ENCODE measurements at places on chromosomes 7 and 10.

DNA sequence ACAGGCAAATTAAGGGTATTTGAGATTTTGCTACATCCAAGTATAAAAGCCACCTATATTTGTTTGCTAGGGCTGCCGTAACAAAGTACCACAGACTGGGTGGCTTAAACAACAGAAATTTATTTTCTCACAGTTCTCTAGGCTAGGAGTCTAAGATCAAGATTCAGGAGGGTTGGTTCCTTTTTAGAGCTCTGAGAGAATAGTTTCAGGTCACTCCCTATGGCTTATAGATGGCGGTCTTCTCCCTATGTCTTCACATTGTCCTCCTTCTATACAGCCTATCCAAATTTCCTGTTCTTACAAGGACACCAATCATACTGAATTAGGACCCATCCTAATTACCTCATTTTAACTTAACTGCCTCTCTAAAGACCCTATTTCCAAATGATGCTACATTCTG is 11.2 kb downstream of the HYCC1 start:
- no peak for DNase-seq

GRCh38 chr10:113301342-113301984 is 251.4 kb upstream of the HABP2 start:
- no peak for DNase-seq

DNA sequence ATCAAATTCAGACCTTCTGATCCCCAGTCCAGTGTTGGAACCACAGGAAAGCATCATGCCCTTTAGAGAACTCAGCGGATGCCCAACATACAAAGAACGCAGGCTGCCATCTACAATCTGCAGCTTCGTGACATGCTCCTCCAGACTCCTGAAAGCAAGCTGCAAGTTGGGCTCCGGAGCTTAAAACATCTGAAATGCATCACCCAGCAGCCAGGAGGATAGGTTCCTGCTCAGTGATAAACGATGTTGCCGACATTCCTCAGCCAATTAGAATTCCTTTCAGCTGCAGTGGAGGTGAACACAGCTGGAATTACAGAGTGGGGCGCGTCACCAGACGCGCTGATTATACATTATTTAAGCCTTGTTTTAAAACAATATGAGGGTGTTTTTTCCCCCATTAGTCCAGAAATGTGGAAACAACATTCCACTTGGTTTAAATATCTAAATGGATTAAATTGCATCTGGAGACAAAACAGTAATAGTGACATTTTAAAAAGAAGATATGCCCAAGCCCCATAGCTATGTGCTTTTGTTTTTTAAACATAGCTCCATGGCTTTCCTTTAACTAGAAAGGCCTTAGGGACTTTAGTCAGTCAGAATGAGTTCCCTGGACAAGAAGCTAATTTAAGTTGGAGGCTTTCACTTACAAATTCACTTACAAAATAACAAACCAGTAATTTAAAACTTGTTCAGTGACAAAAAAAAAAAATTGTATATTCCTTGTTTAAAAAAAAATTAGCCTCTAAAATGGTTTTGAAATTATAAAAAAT is 6.3 kb downstream of the SMURF1 start:
- no peak for DNase-seq

DNA sequence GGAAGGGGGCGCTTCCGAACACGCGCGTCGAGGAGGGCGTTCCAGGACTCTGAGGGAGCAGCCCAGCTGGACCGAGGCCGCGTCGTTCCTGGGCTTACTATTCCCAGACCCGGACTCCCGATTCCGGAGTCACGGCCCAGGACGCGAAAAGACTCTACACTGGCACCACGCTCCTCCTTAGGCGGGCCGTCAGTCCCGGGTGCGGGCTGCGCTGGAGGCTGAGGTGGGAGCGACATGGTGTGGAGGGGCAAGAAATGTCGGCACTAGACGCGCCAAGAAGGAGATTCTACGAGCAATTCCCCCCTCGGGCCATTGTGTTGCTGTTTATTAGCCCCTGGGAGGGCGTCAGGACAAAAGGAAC is 584 bp upstream of the RUNDC3B start:
- no peak for DNase-seq

DNA sequence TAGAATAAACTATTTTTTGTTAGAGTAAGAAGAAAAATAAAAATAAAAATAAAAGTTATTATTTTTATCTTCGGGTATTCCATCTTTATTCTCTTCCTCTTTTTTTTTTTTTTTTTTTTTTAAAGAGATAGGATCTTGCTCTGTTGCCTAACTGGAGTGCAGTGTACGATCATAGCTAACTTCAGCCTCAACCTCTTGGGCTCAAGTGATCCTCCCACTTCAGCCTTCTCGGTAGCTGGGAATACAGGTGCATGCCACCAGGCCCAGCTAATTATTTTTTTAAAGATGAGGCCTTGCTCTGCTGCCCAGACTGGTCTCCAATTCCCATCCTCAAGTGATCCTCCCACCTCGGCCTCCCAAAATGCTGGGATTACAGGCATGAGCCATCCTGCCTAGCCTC is 15.4 kb downstream of the STAM start:
- DNase-seq: no peak

DNA sequence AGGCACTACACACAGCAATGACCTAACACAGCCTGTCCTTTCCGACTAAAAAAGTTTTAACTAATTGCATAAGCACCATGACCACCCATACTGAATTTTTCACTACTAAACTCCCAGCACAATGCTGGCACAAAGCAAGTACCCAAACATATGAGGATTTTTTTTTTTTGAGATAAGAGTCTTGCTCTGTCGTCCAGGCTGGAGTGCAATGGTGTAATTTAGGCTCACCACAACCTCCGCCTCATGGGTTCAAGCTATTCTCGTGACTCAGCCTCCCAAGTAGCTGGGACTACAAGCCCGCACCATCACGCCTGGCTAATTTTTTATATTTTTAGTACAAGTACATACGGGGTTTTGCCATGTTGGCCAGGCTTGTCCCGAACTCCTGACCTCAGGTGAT is 5.1 kb downstream of the UBE2H start:
- DNase-seq: no peak

GRCh38 chr10:131242007-131242406 is 69.5 kb downstream of the TCERG1L start:
- no peak for DNase-seq

DNA sequence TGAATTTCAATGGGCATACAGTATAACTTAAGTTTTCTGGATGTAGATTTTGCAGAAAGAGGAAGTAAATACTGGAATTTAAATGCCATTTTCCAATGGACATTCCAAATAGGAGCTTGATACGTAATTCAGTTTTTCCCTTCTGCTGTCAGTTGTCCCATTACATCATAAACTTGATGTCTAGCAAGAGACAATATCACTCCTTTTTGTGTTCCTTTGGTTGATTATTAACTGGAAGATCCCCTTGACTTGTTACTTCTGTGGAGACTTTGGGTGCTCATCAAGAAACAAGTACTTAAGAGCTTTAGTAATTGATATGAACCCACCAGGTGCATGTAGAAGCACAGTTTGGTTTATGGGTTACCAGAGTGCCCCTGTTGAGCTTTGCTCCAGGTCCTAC is 116.1 kb downstream of the ST7 start:
- DNase-seq: no peak

Data from BJ (cell line).